Activated CD8-positive, alpha-beta memory T cell treated with anti-CD3 and anti-CD28 coated beads, Interleukin-2, amount 50 U/mL, for 48 hours (primary cell): ENCODE measurements at places on chromosomes 12 and 14.

- DNase-seq: no peak
These were observed 25.9 kb downstream of the NOC4L start for GRCh38 chr12:132170094-132170636.

- no peak for DNase-seq
These were observed 47.9 kb upstream of the NAV3 start for GRCh38 chr12:77782766-77783165.

GRCh38 chr14:54929556-54929955, 26.9 kb upstream of the GCH1 start:
- DNase-seq: no peak

GRCh38 chr12:81022531-81022930, 55.3 kb upstream of the ACSS3 start:
- DNase-seq: no peak

DNA sequence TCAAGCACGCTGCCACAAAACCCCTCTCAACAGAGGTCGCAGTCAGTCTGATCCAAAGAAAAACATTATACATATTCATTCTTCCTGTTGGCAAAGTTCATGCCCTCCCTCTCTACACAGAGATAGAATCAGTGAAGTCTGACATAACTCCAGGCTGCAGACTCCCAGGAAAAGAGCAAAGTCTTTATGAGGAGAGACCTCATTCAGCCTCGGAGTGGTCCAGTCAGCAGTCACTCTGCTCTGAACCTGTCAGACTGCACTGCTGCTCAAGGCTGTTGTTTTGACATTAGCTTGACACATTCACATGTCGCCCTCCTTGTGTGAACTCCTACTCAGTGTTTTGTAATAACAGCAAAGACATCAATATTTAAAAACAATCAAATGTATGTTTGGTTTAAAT, 241.2 kb upstream of the G2E3 start:
- DNase-seq: no peak

DNA sequence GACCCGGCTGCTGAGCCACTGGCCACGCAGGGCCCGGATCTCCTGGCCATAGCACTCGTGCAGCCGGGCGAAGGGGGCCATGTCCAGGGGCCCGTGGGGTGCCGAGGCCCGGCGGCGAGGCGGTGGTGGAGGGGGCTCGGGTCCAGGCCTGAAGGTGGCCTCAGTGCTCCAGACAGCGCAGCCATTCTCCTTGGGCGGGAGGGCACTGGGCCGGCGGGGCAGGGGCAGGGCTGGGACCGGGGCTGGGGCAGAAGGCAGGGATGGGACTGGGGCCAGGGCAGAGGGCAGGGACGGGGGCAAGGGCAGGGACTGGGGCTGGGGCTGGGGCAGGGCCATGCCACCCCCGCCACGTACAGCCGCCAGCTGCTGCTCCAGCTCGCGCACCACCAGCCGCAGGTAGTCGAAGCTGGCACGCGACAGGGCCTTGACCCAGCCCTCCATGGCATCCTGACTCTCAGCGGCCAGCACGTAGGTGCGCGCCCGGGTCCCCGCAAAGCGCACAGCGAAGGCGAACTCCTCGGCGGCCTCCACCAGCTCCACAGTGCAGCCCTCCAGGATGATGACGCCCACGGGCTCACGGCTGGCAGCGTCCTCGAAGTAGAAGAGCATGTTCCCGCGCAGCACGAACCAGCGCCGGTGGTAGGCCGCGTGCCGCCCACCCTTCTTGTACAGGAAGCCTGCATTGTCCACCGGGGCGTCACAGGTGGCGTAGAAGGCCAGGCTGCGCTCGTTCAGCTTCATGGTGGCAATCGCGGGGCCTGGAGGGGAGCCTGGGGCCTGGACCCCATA, 6.0 kb downstream of the PHETA1 start:
- no peak for DNase-seq

DNA sequence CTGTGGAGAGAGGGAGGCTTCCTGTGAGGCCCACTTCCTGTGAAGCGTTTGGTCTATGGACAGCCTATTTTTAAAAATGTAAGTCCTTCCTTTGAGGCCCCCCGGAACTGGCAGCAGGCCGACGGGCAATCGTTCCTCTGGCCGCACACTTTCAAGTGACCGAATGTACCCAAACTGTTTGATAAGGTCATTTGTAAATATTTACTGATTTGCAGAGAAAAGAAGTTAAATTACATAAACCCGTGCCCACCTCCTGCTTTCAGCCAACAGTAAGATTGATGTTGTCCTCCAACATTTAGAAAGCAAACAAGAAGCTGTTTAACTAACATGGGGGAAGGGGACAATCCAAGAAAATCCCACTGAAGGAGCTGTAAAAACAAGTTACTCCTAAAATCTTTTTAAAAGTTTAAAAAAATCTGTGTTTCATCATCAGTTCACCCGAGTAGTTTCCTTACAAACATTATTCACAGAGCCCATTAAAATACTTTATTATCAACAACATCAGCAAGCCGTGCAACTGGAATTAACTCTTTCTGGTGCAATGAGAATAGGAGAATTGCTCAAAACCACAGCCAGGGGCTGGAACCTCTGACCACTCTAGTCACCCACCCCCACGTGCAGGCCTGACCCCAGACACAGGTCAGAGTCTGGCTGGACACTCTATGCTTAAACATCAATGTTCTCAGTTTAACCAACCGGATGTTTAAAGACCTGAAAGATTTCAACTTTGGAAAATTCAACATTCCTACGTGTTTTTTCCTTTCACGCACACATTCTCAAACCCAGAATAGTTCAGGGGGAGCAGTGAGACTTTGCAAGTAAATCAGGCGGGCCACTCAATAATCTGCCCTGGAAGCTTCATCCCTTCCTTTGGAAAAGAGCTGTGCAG, 65.3 kb downstream of the FOXN3 start:
- no peak for DNase-seq

DNA sequence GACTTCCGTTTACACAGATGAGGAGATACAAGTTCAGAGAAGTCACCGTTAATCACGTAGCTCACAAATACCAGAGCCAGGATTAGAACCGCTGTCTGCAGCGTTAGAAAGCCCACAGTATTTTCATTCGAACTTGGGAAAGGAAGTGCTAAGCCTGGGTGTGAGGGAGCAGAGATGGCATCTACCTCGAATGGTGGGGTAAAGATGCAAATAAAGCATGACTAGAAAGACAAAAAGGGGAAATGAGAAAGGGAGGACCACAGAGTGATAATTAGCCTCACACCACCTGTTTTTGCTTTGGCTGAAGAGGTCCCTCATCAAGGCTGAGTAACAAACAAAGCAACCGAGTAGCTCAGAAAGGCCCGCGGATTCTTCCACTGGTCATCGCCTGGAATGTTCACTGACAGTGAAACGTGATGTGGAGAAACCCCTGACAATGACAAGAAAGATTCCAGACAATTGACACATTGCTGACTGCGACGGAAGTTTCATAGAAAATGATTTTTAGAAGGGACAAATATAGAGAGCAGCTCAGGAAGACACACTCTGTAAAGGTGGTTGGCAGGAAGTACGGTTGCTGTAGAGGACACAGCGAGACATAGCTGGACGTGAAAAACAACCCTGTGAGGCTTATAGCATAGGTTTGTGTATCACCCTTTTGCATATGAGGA, 31.5 kb upstream of the BHLHE41 start:
- no peak for DNase-seq

GRCh38 chr12:68138480-68138879, 21.1 kb downstream of the IFNG start:
- DNase-seq: no peak

GRCh38 chr12:121812320-121812871, 8.6 kb downstream of the SETD1B start:
- peak; percentile 79 for DNase-seq

GRCh38 chr12:47557386-47557785, 148.4 kb downstream of the RPAP3 start:
- DNase-seq: no peak

GRCh38 chr14:90773196-90773486, 43.1 kb downstream of the TTC7B start:
- DNase-seq: no peak

DNA sequence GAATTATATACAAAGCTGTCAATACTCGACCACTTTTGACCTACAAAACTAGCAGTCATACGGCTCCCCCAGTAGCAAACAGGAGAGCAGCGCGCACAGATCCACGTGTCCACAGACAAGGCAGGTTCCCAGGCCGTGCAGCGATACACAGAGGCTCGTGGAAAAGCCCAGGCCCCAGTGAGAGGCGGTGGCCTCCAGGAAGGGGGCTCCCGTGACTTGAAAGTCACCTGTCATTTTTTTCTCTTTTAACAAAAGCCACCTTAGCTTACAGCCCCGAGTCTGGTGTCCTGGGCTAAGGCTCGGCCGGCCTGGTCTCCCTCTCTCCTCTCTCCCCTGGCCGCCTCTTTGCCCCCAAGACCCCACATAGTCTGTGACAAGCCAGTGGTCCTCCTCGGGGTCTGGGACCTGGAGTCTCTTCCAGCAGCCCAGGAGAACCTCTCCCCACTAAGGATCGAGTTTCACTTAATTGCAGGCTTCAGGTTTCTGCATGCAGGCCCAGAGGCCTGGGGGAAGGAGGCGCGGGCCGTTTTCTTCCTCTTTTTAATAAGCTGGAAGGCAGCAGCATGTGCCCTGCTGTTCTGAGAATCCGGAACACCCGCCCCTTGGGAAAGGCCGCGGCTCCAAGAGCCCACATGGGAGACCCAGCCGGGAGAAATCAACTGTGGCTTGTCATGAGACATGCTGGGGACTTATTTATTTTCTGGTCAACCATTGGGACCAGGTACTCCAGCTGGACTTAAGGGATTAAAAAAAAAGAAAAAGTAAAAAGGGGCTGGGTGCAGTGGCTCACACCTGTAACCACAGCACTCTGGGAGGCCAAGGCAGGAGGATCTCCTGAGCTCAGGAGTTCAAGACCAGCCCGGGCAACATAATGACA, 15.9 kb downstream of the NCOR2 start:
- no peak for DNase-seq

- no peak for DNase-seq
These were observed 364.2 kb downstream of the GALC start for GRCh38 chr14:87628780-87629179.

- DNase-seq: no peak
These were observed 201.3 kb upstream of the PRMT8 start for GRCh38 chr12:3289702-3290101.

DNA sequence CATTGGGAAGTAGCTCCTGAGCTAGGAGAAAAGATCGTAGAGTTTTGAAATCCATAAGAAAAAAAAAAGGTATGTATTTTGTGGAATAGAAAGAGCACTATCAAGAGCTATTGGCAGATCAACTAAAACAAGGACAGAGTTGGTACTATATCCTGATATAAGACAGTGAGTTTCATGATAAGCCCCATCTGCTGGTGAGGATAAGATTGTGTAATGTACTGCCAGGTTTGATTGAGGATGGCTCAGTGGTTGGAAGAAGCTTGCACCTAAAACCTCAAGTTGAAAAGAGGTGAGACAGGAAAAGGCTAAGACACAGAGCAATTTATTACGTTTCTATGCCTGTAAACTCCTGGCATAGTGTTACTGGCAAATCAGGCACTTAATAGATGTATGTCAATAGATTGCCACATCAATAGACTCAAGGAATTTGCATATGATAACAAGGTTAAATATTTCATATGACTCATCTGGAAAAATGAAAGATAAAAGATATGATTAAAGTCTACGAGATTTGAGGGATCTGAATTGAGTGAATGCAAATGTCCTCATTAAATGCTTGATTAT, 525.6 kb downstream of the FLRT2 start:
- no peak for DNase-seq

- no peak for DNase-seq
These were observed 175.5 kb downstream of the MED13L start for GRCh38 chr12:116101991-116102390.

DNA sequence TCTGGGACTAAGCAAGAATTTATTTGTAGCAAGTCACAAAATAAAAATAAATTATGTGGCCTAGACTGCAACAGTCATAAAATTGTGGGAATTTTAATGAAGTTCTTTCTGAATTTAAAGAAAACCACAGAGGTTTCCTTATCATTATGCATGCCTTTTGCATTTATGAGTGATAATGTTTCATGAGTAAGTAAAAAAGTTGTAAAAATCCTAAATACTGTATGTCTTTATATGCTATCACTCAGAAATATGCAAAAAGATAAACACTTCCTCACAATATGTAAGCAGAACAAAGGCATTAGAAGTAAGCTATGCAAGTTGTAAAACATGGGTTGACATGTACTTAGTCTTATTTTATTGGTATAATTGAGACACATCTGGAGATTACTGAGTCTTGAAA, 239.4 kb upstream of the PDE3A start:
- DNase-seq: no peak

GRCh38 chr12:127820271-127820670, 446.7 kb upstream of the TMEM132C start:
- DNase-seq: no peak

- no peak for DNase-seq
These were observed 5.4 kb upstream of the MBIP start for GRCh38 chr14:36325853-36326252.

GRCh38 chr12:130266751-130267150, 70.9 kb upstream of the PIWIL1 start:
- no peak for DNase-seq

- no peak for DNase-seq
These were observed 271.6 kb downstream of the NPAS3 start for GRCh38 chr14:33210311-33210710.

- DNase-seq: no peak
These were observed 68.2 kb upstream of the EVL start for GRCh38 chr14:99996951-99997571.

GRCh38 chr14:105917933-105918436, 391.6 kb downstream of the TMEM121 start:
- DNase-seq: no peak

DNA sequence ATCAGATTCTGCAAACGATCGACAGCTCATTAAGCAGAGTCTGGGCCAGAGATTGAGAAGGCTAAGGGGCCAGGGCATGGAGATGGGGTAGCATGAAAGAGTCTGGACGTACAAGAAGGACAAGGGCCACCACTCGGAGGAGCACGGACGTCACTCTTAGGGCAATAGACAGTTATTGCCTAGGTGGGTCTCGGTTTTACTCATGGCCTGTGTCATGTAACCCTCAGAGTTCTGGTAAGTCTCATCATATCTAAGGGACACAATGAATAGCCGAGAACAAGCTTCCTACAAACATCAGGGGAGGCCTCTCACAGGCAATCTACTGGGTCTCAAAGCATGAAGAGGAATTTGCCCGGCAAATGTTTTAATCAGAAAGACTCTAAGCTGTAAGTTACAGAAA, 30.4 kb upstream of the ITPK1 start:
- no peak for DNase-seq
